ENCODE measurements at places on chromosomes 6 and 20.

GRCh38 chr20:46701556-46701955, 7.9 kb upstream of the SLC2A10 start:
- DNase-seq, result no peak

- no peak for DNase-seq
Observed at GRCh38 chr6:108650325-108650724, 89.6 kb downstream of the FOXO3 start.

GRCh38 chr6:111884068-111884467, 10.8 kb upstream of the FYN start:
- no peak for DNase-seq

DNA sequence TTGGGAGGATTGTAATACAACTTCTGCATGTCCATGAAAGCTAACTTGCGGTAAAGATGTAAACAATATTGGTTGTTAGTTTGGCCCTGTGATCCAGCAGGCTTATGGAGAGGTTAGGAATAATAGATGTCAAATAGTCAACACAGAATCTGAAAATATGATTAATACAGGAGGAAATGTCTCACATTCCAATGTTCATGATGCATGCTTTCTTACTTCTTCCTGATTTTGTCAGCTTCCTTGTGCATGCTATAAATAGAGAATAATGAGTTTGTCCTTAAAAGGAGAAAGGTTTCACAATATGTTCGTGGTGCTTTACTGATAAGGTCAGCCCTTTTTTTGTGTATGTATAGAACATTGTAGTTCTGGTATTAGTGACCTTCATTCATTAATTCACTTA, 136.7 kb downstream of the MMUT start:
- peak; percentile 83 for DNase-seq

DNA sequence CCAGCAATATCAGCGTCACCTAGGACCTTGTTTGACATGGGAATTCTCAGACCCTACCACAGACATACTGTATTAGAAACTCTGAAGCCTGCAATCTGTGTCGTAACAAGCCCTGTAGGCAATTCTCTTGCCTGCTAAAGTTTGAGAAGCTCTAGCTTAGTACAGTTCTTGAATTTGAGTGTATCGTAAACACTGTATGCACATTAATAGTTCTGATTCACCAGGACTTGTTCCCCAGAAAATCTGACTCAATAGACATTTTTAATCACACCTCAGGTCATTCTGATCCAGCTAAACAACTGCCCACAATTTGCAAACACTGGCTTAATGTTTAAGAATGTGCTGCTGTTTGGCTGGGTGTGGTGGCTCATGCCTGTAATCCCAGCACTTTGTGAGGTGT, 414.3 kb downstream of the TFAP2A start:
- no peak for DNase-seq

GRCh38 chr6:142301651-142302391, at the start of gene ADGRG6:
TSS of gene ADGRG6 (plus strand) at chr6:142302007. CDS start at chr6:142302330, 323 bp downstream.
- DNase-seq, result peak; percentile 23

GRCh38 chr20:17836303-17836861, 132.2 kb downstream of the SNX5 start:
- peak; percentile 98 for DNase-seq

- DNase-seq, result no peak
Observed at GRCh38 chr6:43052842-43053544, 658 bp downstream of the CUL7 start.

- DNase-seq, result peak; percentile 77
Observed at GRCh38 chr20:50186151-50186885, 4.3 kb upstream of the CEBPB start.

- no peak for DNase-seq
Observed at GRCh38 chr6:132736239-132736638, 21.5 kb downstream of the VNN2 start.

DNA sequence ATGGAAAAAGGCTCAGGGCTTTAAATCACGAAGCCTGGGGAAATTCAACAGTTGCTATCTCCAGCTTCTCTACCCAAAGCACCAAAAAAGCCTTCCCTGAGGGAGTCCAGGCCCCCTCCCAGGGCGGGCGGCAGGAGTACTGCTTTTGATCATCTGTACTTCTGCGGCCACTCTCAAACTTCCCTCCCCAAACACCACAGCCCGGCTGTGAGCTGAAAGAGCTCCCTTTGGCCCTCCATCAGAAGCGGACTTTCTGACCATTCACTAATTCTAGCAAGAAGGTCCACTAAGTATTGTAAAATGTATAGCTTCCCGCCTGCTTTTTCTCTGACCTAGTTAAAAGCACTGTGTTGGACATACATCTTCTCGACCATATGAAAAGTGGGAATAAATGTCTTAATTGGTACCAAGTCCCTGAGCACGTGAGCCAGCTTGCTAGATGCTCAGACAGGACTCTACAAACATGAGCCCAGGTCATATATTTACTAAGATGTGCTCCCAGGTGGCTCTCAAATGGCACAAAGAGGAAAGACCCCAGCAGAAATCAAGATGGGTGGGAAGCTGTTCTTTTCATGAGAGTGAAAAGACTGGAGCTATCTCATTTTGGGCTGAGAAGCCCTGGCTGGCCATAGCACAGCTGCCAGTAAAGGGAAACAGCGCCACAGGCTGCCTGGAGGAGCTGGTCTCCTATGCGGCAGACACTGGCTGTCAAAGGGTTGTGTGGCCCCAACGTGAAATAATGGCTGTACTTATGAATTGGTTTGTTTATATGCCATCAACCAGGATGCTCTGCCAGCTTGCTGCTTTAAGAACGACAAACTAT, 58.6 kb downstream of the GFOD1 start:
- no peak for DNase-seq

DNA sequence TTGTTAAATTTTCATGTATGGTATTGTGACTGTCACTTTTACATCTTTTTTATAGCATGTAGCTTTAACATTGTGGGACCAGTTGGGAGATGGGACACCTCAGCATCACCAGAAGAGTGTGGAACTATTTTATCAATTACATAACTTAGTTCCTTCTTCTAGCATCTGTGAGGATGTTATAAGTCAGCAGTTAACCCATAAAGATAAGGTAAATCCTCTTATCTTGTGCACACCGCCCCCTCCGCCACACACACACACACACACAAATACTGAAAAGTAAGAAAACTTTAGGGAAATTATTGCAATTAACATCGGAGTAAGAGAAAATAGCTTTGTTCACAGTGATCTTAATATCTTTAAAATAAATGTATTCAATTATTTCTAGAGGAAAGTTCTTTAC, 60.9 kb downstream of the PGM3 start:
- no peak for DNase-seq

DNA sequence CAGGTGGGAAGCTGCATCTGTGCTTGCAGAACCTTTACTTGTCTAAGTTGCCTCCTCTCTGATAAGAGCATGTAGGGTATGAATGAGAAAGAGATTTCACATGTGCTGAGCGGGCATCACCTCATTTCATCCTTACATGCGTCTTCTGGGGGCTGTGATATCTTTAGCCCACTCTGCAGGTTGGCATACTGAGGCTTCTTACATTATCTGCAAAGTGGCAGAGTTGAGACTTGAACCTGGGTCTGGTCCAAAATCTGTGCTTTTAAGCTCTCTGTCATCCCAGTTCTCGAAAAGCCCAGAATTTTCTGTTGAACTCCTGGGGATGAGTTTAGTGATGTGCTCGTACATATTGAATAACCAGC, 2.0 kb upstream of the SRC start:
- DNase-seq, result no peak

- no peak for DNase-seq
Observed at GRCh38 chr6:5778317-5778857, 228.3 kb downstream of the NRN1 start.

- no peak for DNase-seq
Observed at GRCh38 chr6:149888659-149889058, 9.3 kb downstream of the RAET1E start.

GRCh38 chr6:30884521-30885480, 482 bp downstream of the DDR1 start:
- peak; percentile 32 for DNase-seq

GRCh38 chr20:8331740-8332412, 199.8 kb downstream of the PLCB1 start:
- DNase-seq, result peak; percentile 88

- peak; percentile 80 for DNase-seq
Observed at GRCh38 chr6:14434916-14435690, 317.5 kb downstream of the CD83 start.

GRCh38 chr20:17966432-17967310, 1.9 kb downstream of the SNX5 start:
- peak; percentile 50 for DNase-seq

- DNase-seq, result peak; percentile 16
Observed at GRCh38 chr6:107237992-107238660, 122.8 kb upstream of the BEND3 start.

DNA sequence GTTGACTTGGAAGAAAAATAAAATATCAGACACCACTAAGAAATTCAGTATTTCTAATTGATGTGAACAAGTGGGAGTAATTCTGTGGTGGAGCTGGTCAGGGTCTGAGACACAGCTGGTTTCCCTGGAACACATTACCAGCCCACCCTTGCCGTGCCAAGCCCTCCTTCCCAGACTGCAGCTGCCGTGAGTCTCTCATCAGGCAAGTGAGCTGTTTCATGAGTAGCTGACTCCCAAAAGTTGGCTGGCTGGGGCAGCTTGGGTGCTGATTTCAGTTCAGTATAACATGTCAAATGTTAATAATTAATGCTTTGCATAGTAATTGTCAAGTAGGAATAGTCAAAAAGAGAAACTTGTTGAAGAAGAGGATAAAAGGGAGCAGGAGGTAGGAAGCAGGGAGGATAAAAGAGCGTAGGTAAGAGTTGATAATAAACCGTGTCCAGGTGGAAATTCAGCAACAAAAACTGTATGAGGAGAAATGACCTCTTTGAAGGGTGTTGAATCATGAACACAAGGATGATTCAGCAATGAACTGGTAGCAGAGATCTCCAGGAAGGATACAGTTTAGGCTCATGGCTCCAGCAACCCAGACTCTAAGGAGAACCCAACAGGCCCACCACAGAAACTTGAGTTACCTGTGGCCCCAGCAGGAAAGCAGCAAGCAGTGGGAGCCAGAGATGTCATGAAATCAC, 110.9 kb upstream of the SSTR4 start:
- no peak for DNase-seq

GRCh38 chr20:52643034-52643433, 329.1 kb upstream of the TSHZ2 start:
- no peak for DNase-seq

GRCh38 chr20:53711333-53712211, 117.9 kb upstream of the ZNF217 start:
- DNase-seq, result no peak

GRCh38 chr6:142035890-142036289, 96.8 kb upstream of the GJE1 start:
- no peak for DNase-seq

DNA sequence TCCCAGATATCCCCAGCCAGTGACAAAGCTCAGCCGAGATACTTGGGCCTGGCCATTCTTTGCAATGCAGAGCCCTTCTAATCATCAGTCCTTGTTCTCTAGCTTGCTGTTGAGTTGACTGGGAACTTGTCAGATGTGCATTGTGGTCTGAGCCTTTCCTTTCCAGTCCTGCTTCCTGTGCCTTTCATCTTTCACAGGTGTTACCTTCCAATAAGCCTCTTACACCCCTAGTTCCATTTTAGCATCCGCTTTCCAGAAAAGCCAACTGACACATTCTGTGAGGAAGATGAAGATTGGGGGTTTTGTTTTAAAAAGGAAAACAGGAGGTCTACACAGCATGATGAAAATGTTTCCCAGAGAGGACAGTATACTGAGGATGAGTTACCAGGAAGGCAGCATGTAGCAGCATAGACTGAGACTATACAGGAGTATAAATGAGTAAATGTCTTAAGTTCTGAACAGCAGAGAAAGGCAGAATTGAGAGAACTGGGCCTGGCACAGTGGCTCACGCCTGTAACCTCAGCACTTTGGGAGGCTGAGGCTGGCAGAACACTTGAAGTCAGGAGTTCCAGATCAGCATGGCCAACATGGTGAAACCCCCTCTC, 5.6 kb upstream of the CEP85L start:
- DNase-seq, result no peak

GRCh38 chr6:42029062-42029685, 21.1 kb upstream of the TAF8 start:
- DNase-seq, result no peak

- peak; percentile 41 for DNase-seq
Observed at GRCh38 chr6:89122625-89123024, 4.8 kb upstream of the SRSF12 start.

GRCh38 chr20:16427571-16427970, 145.7 kb downstream of the KIF16B start:
- DNase-seq, result no peak

DNA sequence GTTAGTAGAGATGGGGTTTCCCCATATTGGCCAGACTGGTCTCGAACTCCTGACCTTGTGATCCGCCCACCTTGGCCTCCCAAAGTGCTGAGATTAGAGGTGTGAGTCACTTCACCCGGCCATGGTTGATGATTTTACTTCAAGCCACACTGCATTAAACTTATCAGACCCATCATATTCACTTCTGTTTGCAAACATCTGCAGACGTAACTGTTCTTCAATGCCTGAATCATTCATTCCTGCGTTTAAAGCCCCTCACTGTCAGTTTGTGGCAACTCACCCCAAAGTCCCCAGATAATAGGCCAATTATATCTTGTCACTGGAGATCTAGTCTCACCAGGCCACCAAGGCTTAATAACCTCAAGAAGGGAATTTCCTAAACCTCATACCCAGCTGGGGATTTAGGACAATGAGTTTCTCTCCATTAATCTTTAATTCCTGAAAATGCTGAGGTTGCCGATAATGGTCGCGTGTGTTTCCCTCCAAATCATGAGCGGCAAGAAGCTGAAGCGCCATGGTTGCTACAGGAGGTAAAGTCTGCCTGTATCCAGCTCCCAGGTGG, 229.6 kb downstream of the LY86 start:
- DNase-seq, result no peak

DNA sequence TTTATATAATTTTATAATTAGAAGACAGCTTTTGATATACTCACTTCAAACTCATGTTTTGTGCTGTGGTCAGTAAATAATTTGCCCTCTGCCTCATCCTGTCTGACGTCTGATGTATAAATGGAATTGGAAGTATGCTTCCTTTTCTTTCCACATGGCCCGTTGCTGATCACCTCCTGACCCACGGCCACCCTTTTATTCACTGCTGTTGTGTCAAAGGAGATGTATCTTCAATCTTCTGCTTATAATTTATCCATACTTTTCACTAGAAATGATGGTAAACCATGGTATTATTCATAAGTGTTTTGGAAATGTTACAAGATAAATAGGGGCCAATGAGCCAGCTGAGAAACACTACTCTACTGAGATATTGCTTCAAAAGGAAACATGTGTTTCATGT, 841.8 kb downstream of the PHF3 start:
- DNase-seq, result peak; percentile 35

DNA sequence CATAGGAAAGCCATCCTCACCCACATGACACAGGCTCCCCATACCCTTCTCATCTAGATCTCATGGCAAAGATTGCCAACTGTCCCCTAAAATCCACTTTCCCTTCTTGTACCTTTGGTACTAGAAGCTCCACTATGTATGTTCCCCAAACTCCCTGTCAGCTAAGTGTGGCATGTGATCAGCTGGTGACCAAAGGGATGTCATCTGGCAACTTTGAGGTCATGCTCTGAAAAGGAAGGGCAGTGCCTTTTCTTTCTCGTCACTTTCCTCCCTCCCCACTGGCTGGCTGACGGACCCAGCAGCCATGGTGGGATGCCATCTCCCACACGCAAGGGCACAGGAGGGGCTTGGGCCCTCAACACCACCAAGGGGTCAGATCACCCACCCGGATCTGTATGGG, 23.8 kb upstream of the TAF8 start:
- DNase-seq, result no peak

- DNase-seq, result no peak
Observed at GRCh38 chr6:134201716-134202115, 116.2 kb downstream of the SGK1 start.

Measured in fibroblast of upper back skin (primary cell).